ENCODE measurements at places on chromosomes 1 and 21. TPM values are rescaled to one million over a fixed set of nuclear protein-coding genes. Genes with fewer than 3 reads are reported as not detected.

ANKRD34A gene
- total RNA-seq: 3.4 TPM

CD53 gene
- 39.4 TPM for total RNA-seq

DNA sequence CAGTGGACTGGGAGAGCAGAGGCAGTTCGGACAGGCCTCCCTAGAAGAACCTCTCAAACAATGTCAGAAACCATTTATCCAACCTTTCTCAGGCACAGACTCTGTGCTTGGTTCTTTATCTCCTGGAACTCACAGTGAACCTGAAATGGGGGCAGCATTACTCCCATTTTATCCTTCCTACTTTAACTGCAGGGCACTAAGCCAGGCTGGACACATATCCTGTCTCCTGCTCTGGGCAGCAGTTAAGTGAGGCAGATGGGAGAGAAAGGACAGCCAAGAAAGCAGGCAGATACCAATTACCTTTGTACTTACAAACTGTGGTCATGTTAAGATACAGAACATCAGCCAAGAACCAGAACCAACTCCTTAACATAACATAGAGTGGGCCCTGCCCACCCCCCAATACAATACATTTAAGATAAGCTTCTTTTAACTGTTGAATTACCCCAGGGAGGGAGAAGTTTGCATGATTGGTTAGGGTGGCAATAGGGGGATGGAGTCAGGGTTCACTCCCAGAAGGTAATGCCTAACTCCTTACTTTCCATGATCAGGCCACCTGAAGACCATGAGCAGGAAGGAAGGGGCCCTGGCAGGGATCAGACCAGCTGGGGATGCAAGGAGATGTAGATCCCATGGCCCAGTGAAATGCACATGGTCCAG lies 10.9 kb downstream of the KDF1 start:
- no peak for DNase-seq

DNA sequence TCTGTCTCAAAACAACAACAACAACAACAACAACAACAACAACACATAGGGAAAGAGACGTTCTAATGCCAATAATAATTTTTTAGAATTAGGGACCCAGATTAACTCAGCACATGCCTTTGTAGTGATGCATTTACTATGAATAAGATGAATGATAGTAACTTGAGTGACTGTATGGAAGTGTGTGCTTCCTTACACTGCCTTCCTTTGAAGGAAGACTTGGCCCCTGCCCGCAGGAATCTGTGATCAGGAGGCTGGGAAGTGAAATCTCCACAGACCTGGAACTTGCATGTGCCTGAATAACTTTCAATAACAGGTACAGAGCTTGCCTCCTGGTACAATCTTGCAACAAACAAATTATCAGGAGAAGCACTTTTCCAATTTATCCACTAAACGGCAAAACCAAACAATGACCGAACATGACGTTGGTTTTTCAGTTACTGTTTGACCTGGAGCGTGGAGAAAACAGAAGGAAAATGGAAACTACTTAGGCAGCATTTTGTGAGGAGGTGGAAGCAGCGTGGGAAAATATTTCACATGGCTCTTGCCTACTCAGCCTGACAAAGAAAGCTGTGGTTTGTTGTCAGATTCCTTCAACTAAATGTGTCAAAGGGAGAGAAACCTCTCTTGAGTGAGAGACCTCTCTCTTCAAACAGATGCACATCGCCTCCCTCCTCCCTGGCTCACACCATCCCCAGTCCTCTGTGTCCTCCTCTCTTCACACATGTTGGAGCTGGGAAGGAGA lies 10.1 kb upstream of the ABCA4 start:
- no peak for DNase-seq

- no peak for DNase-seq
These were observed 28.3 kb upstream of the EPHA8 start for GRCh38 chr1:22534951-22535350.

Data from mucosa of gallbladder (tissue), 1 donor.